ENCODE measurements at places on chromosomes 1 and 21.

DNA sequence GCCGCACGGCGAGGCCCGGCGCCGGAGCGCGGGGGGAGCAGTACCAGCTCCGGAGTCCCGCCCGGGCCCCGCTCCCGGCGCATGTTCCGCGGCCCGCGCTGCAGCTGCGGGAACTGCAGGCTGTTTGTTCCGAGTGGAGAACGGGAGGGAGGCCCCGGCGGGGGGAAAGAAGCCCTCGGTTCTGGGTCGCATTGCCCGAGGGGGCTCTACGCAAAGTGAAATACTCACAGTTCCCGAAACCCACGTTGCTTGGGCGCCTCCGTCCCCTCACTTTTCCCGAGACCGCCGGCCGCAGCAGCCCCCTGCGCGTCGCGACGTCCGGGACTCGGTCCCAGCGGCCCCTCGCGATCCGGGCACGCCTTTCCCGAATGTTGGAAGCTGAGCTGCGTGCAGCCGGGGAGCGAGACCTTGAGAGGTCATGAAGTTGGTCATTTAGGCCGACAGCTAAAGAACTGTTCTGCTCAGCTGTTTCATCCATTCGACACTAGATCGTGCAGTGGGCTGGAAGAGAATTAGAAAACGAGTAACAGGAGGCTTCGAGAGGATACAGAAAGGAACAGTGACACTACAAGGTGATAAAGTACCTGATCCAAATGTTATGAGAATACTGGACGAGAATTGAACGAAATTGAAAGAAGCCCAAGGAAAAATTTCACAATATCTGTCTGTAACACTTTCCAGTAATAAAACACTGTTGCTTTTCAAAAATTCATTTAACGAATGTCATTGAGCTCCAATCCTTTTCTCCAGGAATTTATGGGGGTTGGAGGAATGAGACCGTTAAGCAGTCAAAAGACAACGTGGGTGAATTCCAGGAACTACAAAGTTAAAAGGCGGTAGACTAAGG lies 657 bp upstream of the LIN9 start:
- DNase-seq, result no peak

GRCh38 chr1:39436842-39437241 lies 54.6 kb upstream of the BMP8A start:
- DNase-seq, result no peak

DNA sequence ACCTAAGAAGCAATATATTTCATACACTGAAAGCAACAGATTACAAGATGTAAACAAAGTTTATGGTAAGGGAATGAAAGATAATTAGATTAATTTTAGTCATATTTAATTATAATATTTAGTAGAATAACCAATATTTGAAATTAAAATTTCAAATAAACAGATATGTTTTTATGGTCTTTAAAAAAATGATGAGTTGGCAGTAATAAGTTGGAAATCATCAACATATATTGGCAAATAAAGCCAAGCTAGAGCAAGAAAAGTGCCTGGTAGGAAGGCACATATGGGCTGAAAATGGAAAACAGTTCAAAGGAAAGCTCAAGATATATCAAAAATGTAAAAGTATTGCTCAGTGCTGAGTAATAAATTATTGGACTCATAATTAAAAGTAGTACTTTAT lies 1274.0 kb downstream of the AMY1C start:
- no peak for DNase-seq

DNA sequence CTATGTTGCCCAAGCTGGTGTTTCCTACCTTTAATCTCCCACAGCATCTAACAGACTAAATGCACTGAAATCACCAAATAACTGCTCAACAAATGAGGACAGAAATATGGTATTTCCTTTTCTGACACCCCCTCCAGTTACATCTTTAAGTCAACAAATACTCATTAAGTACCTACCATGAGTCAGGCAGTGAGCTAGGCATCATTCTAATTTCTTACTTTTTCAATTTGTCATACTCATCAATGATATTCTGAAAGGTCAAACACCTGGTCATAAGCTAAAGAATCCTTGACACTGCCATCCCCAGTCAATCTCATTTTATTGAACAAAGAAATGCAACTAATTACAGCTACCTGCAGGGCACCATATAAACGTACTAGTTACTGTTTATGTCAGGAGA lies 36.6 kb downstream of the LUZP1 start:
- no peak for DNase-seq

GRCh38 chr1:5507340-5507739 lies 484.9 kb downstream of the NPHP4 start:
- DNase-seq, result no peak

DNA sequence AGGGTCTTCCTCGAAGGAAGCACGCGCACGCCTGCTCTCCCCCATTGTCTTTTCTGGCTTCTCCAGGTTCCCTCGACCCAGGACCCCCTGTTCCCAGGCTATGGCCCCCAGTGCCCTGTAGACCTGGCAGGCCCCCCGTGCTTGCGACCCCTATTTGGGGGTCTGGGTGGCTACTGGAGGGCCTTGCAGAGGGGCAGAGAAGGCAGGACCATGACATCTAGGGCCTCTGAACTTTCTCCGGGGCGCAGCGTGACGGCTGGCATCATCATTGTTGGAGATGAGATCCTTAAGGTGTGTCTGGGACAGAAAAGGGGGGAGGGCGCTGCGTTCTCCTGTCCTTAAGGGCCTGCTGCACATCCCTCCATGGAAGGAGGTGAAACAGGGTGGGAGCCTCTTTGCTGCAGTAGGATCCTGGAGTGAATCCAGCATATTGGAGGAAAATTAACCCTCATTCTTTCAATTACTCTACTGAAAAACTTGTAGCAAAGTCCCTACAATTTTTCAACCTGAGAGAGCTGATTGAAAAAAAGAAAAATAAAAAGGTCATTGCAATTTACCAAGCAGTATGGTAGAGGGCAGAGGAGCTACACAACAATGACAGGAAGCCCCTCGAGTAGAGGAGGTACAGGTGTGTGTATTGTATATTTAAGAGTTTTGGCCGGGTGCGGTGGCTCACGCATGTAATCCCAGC lies 777 bp downstream of the FLAD1 start:
- no peak for DNase-seq

- DNase-seq, result no peak
These were observed 83.9 kb downstream of the ASTN1 start for GRCh38 chr1:177080564-177080963.

DNA sequence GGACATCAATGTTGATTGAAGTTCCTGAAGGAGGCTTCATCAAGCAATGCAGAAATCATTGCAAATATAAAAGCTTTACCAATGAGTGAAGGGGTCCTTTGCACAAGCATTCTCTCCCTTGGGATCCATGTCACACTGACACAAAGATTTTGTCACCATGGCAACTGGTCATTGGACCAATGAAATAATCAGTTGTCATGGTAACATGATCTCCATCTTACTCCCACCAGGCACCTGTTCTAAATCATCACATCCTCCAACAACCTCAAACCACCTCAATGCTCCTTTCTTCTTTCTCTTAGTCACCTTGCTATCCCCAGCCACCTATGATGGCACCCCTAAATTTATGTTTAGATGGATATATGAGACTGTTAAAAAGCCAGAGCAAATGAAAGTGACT lies 13.5 kb upstream of the FOXJ3 start:
- no peak for DNase-seq

DNA sequence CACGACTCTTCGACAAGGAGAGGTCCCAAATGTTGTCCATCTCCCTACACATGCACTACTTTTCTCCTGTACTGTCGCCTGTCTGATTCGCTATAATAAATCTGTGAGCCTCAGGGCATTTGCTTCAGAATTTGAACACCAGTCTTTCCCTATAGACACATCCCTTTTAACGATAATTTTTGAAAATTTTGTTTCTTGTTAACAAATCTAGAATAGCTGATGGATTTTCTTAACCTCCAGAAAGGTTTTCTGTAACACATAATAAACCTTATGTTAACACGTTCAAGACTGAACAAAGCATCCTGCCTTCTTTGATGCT lies 704 bp downstream of the CAPZA1 start:
- DNase-seq, result no peak

DNA sequence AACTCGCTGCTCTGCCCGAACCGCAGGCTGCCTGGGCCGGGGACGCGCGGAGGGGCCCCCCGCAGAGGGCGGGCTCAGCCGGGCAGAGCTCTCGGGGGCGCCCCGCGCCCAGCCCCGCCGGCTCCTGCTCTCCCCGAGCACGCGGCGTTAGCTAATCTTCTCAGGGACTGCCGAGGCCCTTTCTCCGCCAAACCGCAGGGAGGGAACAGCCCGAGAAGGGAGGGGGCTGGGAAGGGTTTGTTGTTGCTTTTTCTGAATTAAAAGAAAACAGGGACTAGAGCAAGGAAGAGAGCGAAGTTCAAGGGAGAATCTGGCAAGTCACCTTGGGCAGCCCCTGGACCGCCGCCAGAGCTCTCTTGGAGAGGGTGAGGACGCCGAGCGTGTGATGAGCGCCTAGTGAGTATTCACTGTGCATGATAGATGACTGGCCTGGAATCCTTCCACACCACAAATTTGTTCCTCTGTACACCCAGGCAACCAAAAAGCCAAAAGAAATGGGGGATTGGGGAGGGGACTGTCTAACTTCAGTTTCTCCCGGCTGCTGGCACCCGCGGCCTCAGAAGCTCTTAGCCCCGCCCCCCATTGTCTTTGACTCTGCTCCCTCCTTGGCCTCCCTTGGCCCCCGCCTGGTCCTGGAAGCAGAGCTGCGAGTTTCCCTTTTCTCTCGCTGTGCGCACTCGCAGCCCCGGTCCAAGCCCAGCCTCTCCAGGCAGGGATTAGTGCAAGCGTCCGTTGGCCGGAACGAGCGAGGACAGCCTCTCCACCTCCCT lies 19.7 kb upstream of the LMX1A start:
- no peak for DNase-seq

All from amniotic stem cell (primary cell).